Stomach (tissue), 19 donors: ENCODE measurements at places on chromosomes 4 and X.

- no peak for DNase-seq
These were observed 9.6 kb upstream of the NDUFC1 start for GRCh38 chr4:139311909-139312308.

DNA sequence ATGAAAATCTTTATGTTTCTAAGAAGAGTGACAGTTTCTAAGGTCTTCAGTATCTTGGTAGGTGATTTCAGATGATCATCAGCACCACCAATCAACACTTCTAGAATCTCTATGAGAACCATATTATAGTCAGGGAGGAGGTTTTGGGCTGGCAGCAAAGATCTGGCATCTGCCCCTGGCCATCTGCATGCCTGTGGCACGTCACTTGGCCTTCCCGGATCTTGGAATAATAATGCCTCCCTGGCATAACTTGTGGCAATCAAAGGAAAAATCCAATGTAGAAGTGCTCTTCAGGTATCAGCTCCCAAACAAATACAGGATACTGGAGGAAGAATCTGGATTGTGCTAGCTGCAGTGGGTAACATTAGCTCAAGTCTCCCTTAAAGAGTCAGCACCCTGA lies 57.3 kb downstream of the RASL11B start:
- no peak for DNase-seq

DNA sequence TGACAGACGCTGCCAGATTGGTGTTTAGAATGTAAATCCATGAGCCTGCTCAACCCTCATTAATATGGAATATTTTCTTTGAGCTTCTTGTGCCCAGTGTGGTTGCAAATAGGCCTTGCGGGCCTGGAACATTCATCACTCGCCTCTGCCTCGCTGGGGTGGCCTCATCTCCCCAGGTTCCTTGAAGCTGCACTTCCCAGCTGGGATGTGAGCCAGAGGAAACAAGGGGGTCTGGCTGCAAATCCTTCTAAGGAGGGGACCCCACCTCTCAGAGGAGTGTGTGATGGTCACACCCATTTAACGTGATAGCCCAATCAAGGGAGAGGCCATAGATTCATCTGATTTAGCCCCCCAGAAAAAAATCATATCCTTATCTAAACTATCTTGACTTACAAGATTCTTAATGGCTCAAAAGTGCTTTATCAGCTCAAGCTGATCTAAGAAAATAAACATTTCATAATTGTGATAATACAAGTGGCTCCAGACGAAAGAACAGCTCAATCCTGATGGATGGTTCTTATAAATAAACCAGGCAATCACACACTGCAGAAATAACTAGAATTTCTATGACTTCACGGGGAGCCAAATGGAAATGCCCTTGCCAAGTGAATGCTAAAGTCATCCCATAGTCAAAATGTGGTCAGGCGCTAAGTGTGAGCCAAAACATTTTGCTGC lies 189.9 kb downstream of the PTTG2 start:
- no peak for DNase-seq

DNA sequence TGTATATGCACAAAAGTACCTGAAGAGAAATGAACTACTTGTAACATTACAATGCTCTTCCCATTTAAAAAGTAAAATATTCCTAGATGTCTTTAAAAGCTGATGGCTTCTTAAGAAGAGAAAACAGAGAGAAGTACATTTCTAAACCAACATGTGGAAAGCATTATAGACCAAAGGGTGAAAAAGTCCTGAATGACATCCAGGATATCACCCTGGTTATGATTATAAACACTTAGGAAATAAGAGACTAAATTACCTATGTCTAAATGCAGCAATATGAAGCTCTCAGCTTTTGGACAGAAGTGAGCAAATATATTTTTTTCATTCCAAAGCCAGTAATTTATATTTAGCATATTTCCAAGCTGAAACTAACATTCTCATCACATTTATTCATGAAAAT lies 21.7 kb upstream of the EGFL6 start:
- DNase-seq: no peak

DNA sequence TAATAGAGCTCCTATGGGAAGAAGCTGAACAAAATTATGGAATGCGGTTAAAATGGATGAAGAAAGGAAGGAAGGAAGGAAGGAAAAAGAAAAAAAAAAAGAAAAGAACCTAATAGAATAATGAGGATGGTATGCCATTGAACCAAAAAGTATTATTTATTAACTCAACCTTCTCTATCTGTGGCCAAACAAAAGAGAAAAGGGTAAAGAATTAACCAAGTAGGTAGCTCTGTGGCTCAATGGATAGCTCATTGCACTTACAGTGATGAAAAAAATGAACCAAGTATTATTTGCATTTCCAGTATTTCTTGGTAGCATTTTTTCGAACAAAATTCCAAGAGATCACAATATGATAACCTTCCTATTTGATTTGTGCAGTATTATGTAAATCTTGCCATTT lies 56.9 kb upstream of the SLC39A8 start:
- DNase-seq: no peak

DNA sequence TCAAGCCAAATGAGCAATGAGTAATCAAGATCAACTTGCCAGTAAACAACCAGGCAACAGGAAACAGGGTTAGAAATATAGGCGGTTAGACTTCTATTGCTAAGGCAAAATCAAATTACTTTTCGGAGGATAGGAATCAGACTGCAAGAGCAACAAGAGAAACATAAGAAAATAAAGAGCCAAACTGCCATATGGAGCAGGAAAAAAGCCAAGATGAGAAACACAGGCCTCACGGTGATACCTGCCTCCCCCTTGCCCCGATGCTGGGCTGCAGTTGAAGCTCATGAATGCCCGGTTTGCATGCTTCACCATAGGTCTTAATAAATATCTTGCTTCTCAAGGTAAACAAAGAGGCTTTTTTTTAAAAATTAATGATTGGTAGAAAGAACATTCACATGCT lies 158.4 kb upstream of the MAGEC2 start:
- no peak for DNase-seq

- DNase-seq: peak; percentile 44
These were observed 25.5 kb upstream of the RXFP1 start for GRCh38 chr4:158496030-158496741.

- DNase-seq: peak; percentile 14
These were observed 31.9 kb downstream of the ANAPC10 start for GRCh38 chr4:145066063-145066501.
